ENCODE measurements at places on chromosomes 5 and 9.
A peak's percentile ranks its signal among the peaks of the same experiment; 100 is the strongest.

DNA sequence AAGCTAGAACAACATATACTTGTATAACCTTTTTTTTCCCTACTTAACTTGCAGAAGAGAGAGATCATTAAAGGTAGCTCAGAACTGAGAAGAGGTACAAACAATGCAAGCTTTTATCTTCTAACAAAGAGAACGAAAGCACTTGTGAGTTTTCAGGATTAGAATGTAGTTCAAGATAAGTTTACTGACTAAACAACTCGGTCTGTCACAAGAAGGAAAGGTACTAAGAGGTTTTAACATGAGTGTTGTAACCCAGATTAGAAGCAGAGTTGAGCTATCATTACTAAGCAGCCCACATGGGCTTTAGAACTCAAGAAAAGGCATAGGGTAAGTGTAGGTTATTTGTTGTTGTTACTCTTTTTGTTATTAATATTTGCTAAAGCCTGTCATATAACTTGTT, 25.2 kb downstream of the GIN1 start:
- DNase-seq = no peak

DNA sequence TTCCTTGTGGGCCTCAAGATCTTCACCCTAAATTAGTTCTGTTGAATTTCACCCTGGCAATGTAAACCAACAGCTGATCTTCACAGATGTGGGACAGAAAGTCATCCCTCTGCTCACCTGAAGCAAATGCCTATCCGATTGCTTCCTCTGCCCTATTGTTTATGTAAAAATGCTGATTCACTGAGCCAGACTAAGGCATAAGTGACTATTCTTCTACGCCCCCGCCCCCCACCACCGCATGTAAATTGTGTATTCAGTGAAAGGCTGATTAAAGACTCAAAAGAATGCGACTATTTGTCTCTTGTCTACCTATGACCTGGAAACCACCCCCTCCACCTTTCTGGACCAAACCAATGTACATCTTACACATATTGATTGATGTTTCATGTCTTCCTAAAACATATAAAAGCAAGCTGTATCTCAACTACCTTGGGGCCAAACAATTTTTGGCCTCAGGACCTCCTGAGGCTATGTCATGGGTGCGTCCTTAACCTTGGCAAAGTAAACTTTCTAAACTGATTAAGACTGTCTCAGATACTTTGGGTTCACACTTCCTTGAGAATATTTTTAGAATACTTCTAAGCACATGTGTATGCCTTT, 129.7 kb upstream of the BOD1 start:
- DNase-seq = no peak

DNA sequence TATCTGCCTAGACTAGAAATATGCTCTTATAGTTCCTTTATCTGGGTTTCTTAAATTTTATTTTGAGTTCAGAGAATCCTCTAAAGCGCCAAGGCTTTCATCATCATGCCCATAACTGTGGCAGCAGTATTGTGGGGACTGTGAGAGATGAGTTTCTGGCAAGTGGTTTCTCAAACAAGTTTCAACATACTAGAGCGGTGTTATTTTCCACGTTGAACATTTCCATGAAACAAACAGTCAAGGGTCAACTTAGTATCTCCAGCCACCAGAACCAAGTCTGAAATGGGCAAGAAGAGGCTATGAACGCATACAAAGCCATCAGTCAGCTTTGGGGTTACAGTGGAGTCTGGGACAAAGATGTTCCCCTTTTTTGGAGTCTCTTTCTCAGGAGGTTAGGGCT, 40.3 kb downstream of the SERINC5 start:
- no peak for DNase-seq

DNA sequence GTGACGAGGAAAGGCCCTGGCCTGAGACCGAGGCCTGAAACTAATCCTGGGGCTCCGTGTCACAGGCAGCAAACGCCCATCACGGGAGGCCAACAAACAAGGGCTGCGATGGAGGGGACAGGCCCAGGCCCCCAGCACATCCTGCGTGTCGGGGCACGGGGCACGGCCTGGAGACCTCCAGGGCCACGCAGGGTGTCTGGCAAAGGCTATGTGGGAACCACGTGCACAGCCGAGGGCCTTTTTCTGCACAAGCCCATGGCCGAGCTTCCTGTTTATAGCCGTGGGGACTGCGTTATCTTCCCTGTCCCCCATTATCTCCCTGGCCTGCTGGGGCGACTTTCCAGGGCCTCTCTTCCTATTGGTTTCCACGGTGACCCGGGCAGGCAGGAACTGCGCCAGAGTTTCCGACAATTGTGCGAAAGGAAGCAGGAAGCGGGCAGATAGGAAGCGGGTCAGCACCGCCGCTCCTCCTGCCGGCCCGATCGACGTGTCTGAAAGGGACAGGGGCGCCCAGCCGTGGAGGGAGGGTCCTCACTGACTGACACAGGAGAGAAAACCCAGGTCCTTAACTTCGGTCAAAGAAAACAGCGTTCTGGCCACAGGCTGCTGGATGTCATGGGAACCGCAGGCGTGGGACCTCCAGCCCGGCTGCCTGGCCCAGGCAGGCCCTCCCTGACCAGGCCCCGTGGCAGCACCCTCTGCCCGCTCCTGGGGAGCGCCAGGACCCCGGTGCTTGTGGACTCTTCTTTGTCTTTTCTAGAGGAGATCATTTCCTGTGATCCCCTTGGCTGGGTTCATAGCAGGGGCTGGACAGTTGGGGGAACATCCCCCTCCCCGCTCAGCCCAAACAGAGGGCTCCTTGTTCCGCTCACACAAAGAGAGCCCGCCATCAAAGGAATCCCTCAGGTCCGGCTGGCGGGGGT, 29.1 kb upstream of the SEC16A start:
- DNase-seq = no peak

- DNase-seq = peak; percentile 67
Observed at GRCh38 chr5:14178091-14178490, 34.9 kb downstream of the TRIO start.

Measured in fibroblast of skin of right quadriceps (primary cell).